Stimulated activated CD8-positive, alpha-beta memory T cell treated with anti-CD3 and anti-CD28 coated beads, Interleukin-12 subunit alpha, Interleukin-12 subunit beta, amount 100 ng/mL, for 1 hour (primary cell): ENCODE measurements at places on chromosomes 2 and 18.

- no peak for DNase-seq
Measured at GRCh38 chr2:161943011-161943410, 131.0 kb downstream of the DPP4 start.

GRCh38 chr18:1103537-1103936 is 198.9 kb downstream of the ADCYAP1 start:
- DNase-seq, result no peak

- no peak for DNase-seq
Measured at GRCh38 chr2:217065695-217066405, 206.0 kb upstream of the TNP1 start.

GRCh38 chr2:23042216-23042906 is 342.6 kb upstream of the KLHL29 start:
- no peak for DNase-seq

DNA sequence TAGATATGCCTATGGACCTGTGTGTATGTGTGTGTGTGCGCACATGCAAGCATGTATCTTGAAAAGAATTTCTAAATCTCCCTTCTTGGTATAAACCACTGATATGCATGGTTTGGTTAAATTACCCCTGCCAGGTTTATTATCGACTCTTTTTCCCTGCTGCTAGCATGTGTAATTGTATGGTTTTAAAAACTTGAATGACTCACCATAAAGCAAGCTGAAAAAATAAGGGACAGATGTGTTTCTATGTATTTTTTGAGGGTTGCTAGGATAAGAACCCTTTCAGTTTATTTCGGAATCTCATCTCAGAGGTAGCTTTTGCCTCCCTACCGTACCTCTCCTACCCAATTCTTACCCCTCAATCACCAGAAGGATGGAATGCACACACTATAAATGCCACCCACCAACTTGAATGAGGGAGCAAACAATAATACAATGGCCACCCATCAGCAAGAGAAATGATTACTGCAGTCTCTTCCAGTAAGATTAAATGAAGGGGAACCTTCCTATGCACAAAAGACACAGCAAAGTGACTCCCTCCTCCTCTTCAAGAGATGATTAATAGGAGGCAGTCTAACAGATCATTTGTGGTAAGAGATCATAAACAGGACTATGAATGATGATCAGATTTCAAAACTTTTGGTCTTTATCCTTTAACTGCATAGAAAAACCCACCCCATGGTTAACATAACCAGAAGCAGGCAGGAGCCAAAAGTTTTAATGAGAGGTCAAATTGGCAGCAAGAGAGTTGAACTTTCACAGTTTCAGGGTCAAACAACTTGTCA is 357.2 kb downstream of the SATB2 start:
- DNase-seq, result no peak

DNA sequence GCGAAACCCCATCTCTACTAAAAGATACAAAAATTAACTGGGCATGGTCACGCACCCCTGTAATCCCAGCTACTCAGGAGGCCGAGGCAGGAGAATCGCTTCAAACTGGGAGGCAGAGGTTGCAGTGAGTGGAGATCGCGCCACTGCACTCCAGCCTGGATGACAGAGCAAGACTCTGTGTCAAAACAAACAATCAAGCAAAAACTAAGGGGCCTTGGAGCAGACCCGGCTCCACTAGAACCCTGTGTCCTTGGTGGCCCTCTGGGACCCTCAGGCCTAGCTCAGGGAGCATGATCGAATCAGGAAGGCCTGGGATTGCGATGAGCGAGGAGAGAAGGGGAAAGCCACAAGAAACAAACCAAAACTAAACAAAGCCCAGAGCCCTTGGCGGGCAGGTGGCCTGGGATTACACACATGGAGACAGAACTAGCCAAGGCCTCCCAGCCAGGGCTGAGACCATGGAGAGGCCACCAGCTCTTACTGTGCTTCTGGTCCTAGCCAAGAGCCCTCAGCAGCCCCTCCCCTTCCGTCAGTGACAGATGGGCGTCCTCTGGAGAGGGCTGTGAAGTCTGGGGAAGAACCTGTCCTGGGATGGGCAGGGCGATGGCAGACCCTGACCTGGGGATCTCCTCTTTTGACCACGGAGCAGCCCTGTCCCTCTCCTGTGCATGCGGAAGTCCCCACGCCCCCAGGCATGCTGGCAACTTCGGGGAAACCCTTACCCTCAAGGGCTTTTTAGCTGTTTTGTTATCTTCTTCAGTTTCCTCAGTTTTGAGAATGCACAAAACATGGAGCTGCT is 27.4 kb upstream of the CATIP start:
- no peak for DNase-seq

GRCh38 chr2:154692927-154693326 is 5.6 kb upstream of the KCNJ3 start:
- DNase-seq, result no peak

GRCh38 chr2:77443076-77443475 is 79.1 kb downstream of the LRRTM4 start:
- no peak for DNase-seq

DNA sequence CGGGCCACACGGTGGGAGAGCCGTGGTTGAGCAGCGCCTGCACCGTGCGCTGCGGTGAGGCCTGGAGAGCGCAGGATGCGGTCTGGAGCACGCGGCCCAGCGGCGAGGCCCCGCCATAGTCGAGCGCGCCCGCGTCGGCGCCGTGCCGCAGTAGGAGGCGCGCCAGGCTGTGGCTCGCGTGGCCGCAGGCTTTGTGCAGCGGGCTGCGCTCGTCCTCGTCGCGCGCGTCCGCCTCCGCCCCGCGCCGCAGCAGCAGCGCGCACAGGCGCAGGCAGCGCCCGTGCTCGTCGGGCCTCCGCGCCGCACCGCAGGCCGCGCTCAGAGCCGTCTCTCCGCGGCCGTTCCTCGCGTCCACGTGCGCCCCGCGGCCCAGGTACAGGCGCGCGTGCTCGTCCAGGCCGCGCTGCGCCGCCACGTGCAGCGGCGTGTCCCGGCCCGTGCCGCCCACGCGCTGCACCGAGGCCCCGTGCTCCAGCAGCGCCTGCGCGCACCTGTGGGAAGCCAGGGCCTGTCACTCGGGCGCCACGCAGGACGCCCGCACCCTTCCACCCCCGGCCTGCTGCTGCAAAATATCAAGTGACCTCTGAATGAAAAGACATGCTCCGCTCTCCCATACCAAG is 46.3 kb upstream of the GBX2 start:
- no peak for DNase-seq

GRCh38 chr2:16218625-16219024 is 278.3 kb downstream of the MYCN start:
- DNase-seq, result no peak

GRCh38 chr2:32915694-32916093 is 31.1 kb upstream of the LTBP1 start:
- DNase-seq, result no peak

GRCh38 chr2:72993147-72993932 is 76.0 kb downstream of the EMX1 start:
- peak; percentile 9 for DNase-seq

DNA sequence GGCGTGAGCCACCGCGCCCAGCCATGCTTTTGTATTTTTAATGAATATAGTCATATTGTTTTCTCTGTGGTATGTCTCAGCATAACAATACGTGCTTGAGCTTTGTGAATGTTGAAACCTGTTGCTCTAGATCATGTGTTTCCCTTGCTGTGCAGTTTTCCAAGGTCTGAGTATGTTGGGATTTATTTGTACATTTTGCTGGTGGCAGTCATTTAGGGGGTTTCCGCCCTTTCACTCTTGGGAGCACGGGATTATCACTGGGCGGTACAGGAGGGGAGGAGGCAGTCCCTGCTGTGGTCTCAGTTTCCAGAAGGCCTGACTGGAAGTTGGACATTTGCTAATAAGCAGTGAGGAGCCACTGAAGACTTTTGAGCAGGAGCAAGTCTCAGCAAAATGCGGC is 24.9 kb upstream of the CATIP start:
- DNase-seq, result no peak

GRCh38 chr2:43832457-43832856 is 6.2 kb downstream of the ABCG5 start:
- no peak for DNase-seq
